NCI-H187 (cell line): ENCODE measurements at places on chromosomes 12 and 14.

DNA sequence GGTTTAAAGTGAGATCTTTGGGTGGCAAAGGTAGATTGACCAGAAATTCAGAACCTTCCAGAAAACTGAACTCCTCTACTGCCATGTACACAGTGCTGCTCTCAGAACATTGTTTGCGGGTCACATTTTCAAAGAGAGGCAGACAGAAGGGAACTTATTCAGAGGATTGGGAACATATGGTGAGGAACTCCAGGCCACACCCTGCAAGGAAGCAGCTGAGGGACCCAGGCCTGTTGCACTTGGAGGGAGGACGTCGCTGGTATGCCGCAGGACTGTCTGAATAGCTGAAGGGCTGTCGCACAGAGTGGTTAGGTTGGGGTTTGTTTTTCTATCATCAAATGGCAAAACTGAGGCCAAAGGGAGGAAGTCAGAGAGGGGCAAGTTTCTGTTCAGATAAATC lies 441.1 kb downstream of the DPF3 start:
- no peak for DNase-seq

GRCh38 chr12:64701283-64701682 lies 57.9 kb downstream of the GNS start:
- DNase-seq, result no peak

DNA sequence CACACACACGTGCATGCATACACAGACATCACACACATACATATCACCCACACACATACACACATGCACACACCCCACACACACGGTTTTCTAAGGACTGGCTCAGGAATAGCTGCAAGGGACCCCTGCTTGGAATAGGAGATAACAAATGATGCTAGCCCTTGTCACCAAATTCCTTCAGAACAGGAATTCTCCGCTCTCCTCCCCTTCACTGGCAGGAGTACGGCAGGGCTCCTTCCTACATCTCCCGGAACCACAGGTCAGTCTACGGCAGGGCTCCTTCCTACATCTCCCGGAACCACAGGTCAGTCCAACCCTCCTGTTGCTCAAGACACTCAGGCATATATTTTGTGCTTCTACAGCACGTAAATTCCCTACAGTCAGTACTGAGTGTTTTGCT lies 23.9 kb downstream of the PHLDA1 start:
- DNase-seq, result no peak

- DNase-seq, result no peak
These were observed 89.1 kb upstream of the STAC3 start for GRCh38 chr12:57340104-57340503.

DNA sequence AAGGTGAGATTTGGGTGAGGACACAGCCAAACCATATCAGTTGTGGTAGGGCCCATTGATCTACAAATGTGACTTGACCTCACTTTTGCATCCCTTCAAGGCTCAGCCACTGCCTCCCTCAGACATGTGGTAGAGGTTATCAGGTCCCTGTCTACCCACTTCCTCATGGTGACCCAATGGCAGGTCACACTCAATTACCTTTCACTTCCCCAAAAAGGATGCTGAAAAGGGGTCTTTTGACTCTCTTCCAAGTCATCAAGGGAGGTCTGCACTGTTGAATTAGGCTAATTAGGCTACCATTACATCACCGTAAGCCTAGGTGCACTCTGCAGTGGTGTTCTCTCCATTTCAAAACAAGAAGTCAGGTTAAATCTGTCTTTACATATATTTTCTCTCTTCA lies 22.6 kb upstream of the DRAM1 start:
- DNase-seq, result no peak

DNA sequence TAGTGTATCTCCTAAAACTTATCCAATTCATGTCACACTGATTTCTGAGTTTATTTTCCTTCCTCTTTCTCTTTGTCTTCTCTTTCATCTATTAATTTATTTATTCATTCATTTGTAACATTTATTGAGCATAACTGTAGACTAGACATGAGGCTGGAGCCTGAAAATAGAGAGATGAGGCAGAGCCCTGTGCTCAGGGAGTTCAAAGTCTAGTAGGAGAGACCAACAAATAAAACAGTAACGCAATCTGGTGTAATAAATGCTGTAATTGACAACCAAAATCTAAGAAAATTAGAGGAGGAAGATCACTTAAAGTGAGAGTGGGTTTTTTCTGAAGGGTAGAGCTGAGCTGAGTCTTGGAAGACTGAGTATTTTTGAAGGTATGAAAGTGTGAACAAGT lies 87.5 kb downstream of the POLR3B start:
- no peak for DNase-seq

- DNase-seq, result no peak
These were observed 163.4 kb downstream of the KICS2 start for GRCh38 chr12:64058541-64059265.

GRCh38 chr12:127803545-127803944 lies 463.4 kb upstream of the TMEM132C start:
- no peak for DNase-seq

DNA sequence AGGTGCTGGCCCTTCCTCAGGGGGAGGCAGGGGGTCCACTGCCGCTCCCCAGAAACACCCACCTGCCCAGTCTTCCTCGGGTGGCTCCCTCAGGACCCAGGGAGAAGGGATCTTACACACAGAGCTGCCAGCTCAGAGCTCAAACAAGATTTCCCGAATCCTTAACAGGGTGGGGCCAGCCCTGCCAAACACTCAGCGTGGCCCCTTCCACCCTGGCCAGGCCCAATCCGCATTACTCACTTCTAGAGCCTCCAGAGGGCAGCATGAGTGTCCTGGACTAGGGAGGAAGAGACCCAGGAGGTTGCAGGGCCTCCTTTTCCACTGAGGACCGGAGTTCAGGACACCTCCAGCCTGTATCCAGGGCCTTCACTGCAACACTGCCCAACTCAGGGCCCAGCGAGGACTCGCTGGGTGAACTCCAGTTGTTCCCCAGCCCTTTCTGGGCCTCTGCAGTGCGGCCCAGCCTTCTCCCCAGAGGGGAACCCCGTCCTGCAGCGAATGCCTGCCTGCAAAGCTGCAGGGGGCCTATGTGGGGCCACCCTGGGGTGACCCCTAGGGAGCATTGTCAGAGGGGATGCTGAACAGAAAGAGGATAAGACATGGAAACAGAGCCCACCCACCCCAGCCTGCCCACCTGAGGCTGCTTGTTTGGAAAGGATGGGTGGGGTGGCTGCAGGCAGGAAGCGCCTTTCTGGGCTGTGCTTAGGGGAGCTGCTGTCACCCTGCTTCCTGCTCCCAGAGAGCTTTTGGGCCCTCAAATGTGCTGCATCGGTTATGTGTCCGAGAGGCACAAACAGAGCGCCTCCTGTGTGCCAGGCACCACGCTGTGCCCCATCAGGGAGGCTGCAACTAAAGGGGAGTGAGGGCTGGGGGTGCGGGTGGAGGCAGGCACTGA lies 43.8 kb downstream of the CCNK start:
- no peak for DNase-seq

DNA sequence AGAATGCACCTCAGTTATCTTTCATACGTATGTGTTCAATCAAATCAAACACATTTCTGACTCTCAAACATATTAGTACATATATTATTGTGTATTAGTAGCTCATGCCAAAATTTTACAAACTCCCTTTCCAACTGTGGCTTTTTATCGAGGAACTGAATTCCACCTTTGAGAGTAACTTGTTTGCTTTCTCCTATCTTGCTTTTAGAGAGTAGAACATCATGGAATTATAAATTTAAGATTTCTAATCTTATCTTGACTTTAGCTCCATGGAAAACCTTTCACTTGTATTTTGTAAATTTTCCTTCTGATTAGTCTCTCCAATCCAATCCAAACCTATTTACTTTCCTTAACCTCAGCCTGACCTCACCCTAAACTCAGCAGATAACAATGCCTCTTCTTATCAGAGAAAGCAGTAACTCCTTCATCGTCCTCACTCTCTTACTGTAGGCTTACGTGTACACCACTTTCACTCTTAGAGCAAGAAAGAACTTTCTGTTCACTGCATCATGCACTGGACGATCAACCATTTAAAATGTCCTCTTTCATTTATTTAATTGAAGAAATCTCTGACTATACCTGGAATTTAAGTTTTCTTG lies 164.5 kb downstream of the TMTC3 start:
- no peak for DNase-seq

- DNase-seq, result no peak
These were observed 32.7 kb upstream of the LRTM2 start for GRCh38 chr12:1787714-1788113.

DNA sequence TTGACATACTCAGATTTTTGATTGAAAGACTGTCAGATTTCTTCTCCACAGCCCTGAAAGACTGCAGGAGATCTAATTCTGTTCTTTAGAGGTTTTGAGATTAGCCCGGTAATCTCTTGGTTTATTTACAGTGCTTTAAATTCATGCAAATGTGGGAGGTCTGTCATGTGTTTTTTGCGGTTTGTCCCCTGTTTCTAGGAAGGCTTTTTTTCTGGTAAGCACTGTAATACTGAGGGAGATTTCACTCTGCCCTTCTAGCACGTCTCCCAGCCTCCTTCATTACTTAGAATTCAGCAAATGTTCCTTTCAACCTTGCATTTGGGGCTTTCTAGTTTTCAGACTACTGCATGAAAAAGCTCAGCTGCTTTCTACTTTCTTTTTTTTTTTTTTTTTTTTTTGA lies 31.1 kb downstream of the GPHN start:
- no peak for DNase-seq

DNA sequence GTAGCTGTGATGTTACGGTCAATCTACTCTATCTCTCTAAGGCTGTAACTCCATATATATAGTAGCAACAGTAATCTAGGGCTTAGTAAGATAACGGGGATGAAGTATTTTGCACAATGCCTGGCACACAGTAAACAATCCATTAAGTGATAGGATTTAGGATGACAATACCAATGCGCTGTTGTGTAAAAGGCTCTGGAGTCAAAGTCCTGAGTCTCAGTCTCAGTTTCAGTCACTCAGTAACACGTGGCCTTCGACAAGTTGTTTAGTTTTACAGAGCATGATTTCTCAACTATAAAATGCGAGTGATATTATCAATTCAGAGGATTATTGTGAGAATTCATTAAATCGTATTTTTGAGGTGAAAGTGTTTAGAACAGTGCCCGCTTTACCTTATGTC lies 162.4 kb downstream of the GARIN6 start:
- DNase-seq, result no peak

DNA sequence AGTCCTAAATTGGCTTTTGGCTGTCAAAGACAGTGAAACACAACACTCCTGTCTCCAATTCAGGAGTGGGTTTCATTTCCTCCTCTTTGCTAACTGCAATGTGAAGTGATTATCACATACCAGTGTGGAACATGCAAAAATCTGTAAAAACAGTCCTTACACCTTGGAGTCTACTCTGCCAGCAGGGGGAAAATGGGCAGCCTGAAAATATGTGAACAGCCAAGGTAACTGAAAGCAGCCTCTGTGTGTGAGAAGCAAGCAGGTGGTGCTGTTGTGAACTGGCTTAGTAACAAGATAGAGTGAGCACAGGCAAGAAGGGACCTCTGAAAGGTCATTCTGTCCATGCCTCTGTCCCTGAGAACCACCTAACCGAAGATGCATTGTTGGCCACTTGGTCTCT lies 6.0 kb downstream of the PRMT8 start:
- no peak for DNase-seq

- no peak for DNase-seq
These were observed 16.4 kb downstream of the ACVRL1 start for GRCh38 chr12:51923506-51924365.

DNA sequence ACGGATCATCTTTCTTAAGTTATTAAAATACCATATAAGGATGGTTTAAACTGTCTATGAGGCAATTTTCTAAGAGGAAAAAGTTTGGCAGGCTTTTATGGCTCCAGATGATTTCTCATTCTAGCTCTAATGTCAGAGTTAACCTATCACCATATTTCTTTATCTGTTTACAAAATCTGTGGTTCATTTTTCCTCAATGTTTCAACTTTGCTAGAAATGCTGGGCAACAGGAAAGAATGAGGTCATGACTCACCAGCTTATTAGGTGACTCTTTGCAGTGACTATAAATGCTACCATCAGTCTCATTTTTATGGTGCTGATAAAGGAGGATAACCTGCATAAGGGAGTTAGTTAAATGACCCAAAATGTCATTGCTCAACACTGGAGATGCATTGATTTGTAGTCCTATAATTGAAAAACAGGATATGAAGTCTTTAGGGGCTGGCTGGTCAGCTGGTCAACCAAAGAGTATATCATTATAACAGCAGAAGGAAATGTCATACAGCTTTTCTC lies 45.3 kb upstream of the RAP1B start:
- DNase-seq, result no peak

- no peak for DNase-seq
These were observed 109.0 kb downstream of the PLEKHA5 start for GRCh38 chr12:19238540-19238939.

DNA sequence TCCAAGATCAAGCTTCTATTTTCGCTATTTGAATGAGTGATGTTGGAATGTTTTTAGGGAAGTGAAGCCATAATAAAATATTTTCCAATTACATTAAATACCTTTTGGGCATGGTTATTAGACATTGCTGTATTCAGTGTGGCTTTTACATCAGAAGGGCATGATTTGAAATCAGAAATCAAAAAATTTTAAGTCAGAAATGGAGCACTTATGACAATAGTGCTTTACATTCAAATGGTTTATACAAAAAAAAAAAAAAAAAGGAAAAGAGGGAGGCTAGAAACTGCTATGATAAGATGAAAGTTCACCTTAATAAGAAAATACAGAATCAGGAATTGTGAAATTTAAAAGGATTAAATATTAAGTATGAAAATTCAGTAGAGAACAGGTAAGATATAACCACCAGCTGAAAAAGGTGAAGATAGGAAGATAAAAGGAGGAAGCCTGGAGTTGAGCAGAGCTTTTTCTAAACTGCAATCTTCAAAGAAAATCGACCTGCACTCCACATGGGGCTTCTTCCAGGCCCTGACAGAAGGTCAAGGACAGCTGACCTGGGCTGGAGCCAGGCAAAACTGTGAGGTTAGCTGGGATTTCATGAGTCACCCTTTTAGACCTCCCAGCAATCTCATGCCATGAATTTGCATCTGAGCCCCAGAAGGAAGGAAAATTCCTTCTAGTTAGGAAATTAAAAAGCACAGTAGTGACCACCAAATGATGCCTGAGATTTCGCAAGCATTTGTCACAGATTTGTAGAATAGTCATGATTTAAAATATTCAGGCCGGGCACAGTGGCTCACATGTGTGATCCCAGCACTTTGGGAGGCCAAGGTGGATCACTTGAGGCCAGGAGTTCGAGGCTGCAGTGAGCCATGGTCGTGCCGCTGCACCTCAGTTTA lies 23.4 kb upstream of the BMP4 start:
- DNase-seq, result no peak

DNA sequence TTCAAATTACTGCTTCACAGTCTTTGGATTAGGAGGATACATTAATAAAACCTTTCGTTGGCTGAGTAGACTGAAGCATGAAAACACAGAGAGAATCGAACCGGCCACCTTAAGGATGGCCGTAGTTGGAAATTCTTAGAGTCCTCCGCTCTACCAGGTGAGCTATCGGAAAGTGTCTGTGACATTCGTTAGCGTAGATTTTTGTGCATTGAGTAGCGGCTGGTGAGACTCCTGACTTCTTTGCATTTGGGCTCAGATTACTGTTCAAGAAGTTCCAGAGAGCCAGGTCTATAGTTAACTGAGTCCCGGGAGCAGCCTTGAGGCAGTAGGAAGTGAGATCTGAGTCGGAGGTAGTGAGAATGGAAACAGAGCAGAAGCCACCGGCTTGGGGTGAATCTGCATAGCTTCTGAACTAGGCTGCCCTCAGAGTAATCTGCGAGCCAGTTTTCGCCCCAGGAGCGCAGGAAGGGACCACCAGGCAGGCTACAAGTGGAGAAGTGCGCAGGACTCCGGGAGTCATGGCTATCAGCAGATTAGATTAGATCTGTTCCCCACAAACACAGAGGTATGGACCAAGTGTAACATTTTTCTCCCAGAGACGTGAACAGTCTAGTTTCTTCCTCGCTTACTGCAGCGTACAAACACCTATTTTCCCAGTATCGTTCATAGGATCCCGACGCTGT lies 11.0 kb downstream of the OR6S1 start:
- DNase-seq, result no peak

- no peak for DNase-seq
These were observed at the start of gene BEGAIN for GRCh38 chr14:100587086-100587762. TSS of gene BEGAIN (minus strand) at chr14:100587417. CDS start at chr14:100587290, 127 bp downstream.
